ENCODE measurements at places on chromosomes 3 and 15. TPM values are rescaled to one million over a fixed set of nuclear protein-coding genes. Genes with fewer than 3 reads are reported as not detected.
A peak's percentile ranks its signal among the peaks of the same experiment; 100 is the strongest.

DNA sequence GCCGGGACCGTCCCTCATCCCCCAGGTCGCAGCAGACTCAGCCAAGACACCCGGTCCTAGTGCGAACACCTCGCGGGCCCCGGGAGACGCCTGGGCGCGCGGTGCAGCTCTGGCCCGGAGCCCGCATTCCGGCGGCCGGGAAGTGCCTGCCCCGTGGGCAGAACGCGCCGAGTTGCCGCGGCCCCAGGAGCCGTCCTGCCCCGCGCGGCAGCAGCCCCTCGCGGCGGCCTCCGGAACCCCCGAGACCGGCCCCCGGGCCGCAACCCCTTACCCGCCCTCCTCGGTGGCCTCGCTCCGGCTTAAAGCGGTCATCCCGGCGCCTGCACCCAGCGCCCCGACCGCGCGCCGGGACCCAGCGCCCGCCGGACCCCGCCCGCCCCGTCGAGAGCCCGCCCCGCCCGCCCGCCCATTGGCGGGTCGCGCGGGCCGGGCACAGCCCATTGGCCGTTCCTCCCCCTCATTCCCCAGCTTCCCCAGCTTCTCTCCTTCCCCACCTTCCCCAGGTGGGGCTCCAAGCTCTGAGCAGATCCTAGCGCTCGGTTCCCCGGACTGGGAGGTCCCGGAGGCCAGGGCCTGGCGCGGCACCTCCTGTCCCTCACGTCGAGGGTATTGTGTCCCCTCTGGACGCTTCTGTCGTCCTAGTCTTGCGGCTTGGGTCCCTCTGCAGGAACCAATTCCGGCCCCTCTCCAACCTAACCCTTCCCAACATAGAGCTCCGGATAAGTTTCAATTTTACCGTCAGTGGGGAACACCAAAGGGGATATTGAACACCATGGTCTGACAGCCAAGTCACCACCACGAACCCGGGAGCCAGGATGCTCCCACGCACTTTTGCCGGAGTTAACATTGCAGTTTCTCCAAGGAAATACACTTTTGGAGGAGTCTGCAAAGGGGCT lies at the start of gene GRAMD2A:
GRAMD2A (minus strand) TSS at position 328 of the 896 bp plus-strand sequence.
- no peak for DNase-seq

GRCh38 chr3:19898721-19899120 lies 35.3 kb downstream of the EFHB start:
- no peak for DNase-seq

GRCh38 chr3:129132097-129132866 lies 10.7 kb upstream of the RAB43 start:
- DNase-seq = no peak

GRCh38 chr3:68996356-68996995 lies 17.0 kb downstream of the EOGT start:
- DNase-seq = no peak

- peak; percentile 65 for DNase-seq
Observed at GRCh38 chr15:92393071-92393979, at the start of gene ST8SIA2. TSS of gene ST8SIA2 (plus strand) at chr15:92393881. CDS start at chr15:92394065, 184 bp downstream.

GRCh38 chr3:17972959-17973906 lies 230.8 kb upstream of the TBC1D5 start:
- DNase-seq = no peak

GRCh38 chr3:128413003-128413370 lies 53.7 kb downstream of the DNAJB8 start:
- no peak for DNase-seq

DNA sequence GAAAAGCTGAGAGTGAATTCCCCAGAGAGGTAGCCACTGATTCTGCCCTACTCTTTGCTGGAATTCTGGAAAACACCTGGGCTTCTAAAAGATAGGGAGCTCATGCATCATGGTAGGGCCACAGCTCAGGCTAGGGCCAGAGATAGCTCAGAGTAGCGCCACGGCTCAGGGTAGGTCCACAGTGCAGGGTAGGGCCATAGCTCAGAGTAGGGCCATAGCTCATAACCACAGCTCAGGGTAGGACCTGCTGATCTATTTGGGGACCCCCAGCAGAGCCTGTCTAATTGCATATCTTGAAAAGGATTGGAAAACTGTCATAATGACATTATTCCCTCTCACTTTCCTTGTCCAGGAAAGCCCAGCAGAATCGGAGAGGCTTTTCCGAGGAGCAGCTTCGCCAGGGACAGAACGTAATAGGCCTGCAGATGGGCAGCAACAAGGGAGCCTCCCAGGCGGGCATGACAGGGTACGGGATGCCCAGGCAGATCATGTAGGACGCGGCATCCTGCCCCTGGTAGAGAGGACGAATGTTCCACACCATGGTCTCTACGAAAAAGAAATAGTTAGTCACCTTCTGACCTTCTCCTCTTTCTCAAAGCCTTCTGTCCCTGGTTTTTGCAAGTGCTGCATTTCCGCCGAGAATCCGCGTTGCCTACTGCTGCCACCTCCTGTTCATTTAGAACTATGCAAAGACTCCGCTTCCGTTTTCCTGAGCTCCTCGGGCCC lies 14.5 kb downstream of the TAGLN3 start:
- no peak for DNase-seq

DNA sequence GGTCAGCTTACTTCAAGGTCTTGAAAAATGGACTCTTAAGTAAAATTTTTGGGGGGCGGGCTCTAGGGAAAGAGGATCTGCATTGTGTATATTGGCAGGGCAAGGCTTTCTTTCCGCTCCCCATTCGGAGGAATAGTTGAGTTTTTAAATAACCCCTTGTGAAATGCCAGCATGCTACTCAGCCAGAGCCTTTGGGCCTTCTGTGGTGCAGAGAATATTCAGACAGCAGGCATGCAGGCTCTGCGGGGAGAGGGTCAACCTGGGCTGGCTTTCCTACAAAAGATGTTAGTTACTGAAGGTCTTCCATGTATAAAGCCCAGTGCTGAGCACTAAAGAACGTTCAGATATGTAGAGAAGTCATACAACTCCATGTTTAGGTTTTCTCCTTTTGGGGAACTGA lies 40.6 kb downstream of the ADAMTSL3 start:
- DNase-seq = no peak

The SOX14 gene
- not detected for total RNA-seq

The FBXO40 gene
- 0.05 TPM for total RNA-seq

The POPDC2 gene
- total RNA-seq = 3.4 TPM

The FSD2 gene
- 1.3 TPM for total RNA-seq
